ENCODE measurements at places on chromosomes 4 and X.

DNA sequence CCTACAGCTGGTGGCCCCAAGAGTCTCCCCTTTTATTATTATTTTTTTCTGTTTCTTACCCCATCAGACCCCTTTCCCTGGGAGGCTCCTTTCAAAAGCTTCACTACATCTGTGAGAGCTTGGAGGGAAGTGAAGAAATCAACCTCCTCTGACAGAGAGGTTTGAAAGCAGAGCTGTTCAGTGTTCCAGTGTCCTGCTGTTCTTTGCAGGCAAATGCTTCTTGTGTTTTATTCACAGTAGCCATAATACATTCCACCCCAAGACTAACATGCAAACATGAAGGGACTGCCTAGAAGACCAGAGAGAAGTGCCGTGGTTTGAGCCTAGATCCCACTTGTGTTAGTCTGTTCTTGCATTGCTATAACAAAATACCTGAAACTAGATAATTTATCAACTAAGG, 192.1 kb downstream of the PTTG2 start:
- no peak for DNase-seq

GRCh38 chrX:153853180-153853901, 23.0 kb upstream of the PDZD4 start:
- no peak for DNase-seq

- no peak for DNase-seq
Observed at GRCh38 chr4:176925962-176926361, 133.2 kb upstream of the VEGFC start.

DNA sequence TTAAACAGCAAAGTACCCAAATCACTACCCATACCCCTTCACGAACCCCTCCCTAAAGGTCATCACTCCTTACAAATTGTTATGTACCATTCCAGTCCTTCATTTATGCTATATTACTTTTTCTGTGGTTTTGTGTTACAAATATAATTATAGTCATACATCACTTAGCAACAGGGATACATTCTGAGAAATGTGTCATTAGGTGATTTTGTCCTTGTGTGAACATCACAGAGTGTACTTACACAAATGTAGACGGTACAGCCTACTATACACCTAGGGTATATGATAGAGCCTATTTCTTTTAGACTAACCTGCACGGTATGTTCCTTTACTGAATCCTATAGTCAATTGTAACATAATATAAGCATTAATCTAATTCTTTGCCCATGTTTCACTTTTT, 61.9 kb downstream of the ASB9 start:
- DNase-seq: no peak

GRCh38 chr4:157372567-157372966, 152.0 kb downstream of the GRIA2 start:
- DNase-seq: no peak

DNA sequence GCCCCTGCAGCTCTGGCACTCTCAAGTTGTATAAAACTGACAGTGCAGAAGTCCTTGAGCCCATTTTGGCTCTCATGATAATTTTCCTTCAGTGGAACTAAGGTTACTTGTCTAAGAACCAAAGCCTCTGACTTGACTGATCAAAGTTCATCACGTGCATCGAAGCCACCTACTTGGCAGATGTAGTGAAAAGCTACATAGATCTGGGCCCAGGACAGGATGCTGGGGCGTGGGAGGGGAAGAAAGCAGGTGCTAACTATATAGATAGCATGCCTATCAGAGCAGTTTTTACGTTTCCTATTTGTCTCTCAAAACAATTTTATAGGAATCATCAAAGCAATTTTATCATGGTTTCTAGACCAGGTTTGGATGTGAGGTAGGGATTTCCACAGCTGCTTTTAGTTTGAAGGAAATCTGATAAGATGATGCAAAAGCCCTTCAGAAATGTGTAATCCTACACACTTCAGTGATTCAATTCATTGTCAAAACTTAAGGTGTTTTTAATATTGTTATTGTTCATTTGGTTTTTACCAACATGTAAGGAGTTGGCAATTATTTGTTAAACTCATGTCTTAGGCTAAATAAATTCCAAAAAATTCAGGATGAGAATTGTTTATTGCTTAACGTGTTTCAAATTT, 1.2 kb upstream of the CD40LG start:
- no peak for DNase-seq

- DNase-seq: no peak
Observed at GRCh38 chr4:170743633-170744032, 653.9 kb upstream of the AADAT start.

DNA sequence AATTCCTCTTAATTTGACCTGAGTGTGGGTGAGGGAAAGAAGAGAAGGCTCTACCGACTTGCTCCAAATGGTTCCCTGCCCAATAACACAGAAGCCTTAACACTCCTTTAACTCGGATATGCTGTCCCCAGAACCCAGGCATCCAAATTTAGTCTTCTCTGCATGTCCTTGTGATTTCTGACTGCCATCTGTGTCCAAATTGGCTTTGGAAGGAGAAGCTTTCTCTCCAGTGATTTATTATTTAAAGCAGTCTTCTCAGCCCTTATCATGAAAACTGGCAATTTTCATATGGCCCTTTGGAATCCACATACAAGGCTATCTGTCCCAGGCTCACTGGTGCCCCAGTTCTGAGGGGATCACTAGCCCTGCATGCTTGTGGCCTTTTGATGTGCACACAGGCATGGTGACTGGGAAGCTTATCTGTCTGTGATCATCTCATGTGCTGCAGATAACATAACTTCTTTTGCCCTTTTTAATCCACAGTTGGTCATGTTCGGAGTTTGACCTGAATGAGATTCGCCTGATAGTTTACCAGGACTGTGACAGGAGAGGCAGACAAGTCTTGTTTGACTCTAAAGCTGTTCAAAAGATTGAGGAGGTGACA, 56.7 kb downstream of the FNIP2 start:
- DNase-seq: no peak

DNA sequence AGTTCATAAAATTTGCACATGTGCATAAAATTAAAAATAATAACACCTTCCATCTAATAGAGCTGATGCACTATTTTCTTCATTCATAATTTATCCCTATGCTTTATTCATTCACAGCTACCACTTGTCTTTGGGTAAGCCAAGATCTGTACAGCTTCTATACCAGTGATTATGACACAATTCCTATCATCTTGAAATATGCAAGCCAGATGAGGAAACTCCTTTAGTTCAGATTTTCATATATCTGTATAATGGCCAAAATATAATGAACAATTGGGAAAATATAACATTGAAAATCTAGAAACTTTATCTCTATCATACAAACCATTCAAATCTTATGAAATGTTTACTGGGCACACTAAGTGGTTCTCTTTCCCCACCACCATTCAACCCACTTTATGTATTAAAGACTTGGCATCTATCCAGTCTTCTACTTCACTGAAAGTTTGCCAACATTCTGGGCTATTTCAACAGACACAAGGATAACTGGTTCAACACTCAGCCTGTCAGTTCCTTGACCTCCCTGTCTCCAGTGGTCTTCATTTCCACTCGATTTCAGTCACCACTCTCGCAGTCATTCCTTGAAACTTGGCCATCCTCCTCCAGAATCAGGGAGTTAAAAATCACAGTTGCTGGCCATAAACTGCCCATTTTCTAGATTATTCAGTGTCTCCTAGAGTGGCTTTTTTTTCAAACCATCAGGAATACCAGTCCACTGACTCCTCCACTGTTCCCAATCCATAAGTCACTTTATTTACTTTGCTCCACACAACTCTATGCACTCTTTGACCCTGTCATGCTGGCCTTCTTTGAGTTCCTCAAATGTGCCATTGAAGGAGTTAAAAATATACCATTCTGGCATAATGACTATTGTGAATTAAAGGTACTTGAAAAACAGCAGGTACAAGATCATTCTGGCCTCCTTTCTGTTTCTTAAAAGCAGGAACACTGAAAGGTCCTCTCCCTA, 85.5 kb downstream of the CAMK2D start:
- DNase-seq: no peak

- DNase-seq: no peak
Observed at GRCh38 chrX:120236687-120237479, 13.7 kb upstream of the ZBTB33 start.

- no peak for DNase-seq
Observed at GRCh38 chr4:85598936-85599335, 124.0 kb downstream of the ARHGAP24 start.

GRCh38 chr4:8869898-8870646, 1.6 kb downstream of the HMX1 start:
- DNase-seq: no peak

DNA sequence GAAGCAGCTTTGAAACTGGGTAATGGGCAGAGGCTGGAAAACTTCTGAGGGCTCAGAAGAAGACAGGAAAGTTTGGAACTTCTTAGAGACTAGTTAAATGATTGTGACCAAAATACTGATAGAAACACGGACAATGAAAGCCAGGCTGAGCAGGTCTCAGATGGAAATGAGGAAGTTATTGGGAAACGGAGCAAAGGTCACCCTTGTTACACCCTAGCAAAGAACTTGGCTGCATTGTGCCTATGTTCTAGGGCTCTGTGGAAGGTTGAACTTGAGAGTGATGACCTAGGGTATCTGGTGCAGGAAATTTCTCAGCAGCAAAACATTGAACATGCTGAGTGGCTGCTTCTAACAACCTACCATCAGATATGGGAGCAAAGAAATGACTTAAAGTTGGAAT, 50.8 kb upstream of the FBXW7 start:
- DNase-seq: no peak

GRCh38 chrX:10156199-10157031, at the start of gene CLCN4:
Gene CLCN4 (plus strand): TSS chrX:10156975. CDS start chrX:10185033, 28,058 bp downstream.
- no peak for DNase-seq

- DNase-seq: no peak
Observed at GRCh38 chr4:112378243-112378620, 81.1 kb downstream of the ALPK1 start.

Data from activated CD4-positive, CD25-positive, alpha-beta regulatory T cell treated with anti-CD3 and anti-CD28 coated beads, Interleukin-2, amount 50 U/mL, for 72 hours (primary cell).